ENCODE measurements at places on chromosomes 1 and 21.

DNA sequence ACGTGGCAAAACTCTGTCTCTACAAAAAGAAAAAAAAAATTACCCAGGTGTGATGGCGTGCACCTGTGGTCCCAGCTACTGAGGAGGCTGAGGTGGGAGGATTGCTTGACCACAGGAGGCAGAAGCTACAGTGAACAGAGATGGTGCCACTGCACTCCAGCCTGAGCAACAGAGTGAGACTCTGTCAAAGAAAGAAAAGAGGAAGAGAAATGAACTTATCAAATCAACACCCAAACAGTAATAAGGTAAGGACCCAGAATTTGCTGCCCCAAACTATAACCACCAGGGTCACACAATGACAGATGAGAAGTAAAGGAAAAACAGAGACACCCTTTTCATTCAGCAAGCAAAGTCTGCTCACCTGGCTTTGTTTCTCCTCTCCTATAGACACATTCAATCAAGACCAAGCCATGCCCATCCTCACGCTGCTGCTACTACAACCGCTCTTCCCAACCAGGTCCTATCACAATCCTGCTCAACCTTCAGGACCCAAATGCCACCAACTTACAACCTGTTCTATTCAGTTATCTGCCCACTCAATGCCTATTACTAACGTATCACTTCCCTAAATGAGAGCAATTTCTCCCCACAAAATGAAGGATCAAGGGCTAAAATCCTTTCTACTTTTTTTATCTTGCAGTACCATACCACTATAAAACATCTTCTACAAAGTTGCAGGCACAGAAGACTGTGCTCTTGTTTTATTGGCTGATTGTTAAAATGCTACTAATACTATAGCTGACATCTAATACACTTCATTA, 183.5 kb downstream of the RERE start:
- no peak for DNase-seq

DNA sequence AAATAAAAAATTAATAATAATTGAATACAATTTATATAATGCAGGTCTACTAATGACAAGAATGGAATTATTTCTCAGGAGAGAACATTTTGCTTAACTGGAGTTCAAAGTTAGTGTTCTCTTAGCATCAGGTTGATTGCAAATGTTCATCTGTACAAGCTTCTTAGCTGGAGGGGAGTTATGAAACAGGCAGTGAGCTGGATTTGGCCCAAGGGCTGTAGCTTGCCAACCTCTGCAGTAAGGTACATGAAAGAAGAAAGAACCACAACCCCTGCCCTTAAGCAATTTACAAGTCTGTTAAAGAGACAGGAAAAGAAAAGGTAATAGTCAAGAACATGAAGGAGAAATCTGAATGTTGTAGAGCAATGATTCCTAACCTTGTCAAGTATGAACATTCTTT, 17.0 kb downstream of the LPGAT1 start:
- peak; percentile 83 for DNase-seq

- no peak for DNase-seq
Measured at GRCh38 chr1:174080819-174081218, 58.7 kb upstream of the RC3H1 start.

- DNase-seq = no peak
Measured at GRCh38 chr1:78007677-78008341, 3.1 kb downstream of the DNAJB4 start.

GRCh38 chr1:210244746-210245367, 12.3 kb downstream of the SERTAD4 start:
- no peak for DNase-seq

- DNase-seq = no peak
Measured at GRCh38 chr1:168693872-168694238, 35.2 kb downstream of the DPT start.

DNA sequence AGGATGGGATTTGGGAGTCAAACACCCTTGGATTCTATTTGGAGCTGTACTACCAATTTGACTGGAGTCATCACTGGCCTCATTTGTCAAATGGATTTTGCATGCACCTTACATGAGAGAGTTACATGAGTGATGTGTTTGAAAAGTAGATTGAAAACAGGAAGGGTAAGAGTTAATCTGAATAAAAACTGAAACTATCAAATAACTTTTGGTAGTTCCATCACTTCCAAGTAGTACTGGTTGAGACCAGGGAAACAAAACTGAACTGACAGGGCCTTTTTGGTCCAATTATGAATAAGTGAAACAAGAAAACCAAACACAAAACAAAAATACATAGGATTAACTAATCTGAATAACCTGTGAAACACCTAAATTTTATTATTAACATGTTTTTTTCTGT, 30.2 kb downstream of the NUCKS1 start:
- no peak for DNase-seq

DNA sequence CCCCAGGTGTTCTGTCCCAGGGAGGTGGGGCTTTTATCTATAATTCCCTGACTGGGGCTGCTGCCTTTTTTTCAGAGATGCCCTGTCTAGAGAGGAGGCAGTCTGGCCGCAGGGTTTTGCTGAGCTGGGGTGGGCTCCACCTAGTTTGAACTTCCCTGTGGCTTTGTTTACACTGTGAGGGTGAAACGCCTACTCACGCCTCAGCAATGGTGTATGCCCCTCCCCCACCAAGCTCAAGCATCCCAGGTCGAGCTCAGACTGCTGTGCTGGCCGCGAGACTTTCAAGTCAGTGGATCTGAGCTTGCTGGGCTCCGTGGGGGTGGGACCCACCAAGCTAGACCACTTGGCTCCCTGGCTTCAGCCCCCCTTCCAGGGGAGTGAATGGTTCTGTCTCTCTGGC, 124.3 kb downstream of the CENPF start:
- DNase-seq = no peak

DNA sequence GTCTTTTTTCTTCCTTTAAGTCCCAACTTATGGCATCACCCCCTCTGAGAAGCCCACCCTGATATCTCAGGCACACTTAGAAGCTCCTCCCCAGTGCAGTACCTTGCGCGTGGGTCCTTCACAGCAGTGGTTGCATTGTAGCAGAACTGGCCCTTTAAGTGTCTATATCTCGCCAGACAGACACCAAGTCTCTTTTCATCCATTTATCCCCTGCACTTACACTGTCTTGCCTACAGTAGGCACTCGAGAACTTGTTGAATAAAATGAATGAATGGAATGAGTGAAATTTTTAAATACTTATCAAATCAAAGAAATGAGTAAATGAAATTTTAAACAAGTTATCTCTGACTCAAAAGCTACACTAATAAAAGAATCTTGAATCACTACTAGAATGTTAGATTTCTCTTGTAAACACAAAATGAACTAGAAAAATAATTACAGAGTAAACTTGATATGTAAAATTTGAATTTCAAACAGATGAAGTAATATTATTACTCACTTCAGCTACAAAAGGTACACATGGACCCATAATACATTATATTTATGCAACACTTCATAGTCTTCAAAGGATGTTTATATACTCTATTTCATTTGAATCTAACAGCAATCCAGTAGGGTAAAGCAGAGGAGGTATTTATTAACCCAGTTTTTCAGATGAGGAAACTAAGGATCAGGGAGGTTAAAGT, 54.7 kb upstream of the MAN1A2 start:
- DNase-seq = no peak

GRCh38 chr1:175841738-175842187, 98.4 kb upstream of the TNR start:
- no peak for DNase-seq

DNA sequence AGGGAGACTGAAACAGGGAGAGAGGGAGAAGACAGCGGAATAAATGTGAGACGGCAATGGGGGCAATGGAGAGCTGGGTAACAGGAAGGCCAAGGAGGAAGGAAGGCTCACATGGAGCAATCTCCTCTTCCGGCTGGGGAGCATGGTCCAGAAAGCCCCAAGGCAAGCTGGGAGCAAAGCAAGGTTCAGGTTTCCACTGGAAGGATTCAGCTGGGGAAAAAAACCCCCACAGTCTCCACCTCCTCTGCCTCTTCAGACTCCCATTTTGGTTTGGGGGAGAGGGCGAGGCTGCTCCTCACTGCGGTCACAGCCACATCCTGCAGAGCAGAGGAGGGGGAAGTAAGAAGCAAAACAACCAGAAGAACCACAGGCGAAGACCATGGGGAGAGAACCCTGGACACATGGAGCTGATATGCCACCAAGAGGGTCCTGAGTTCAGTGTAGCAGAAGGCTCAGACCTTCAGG, 650 bp downstream of the TNFAIP8L2 start:
- DNase-seq = no peak

GRCh38 chr1:32893198-32894018, 7.1 kb downstream of the HPCA start:
- no peak for DNase-seq

DNA sequence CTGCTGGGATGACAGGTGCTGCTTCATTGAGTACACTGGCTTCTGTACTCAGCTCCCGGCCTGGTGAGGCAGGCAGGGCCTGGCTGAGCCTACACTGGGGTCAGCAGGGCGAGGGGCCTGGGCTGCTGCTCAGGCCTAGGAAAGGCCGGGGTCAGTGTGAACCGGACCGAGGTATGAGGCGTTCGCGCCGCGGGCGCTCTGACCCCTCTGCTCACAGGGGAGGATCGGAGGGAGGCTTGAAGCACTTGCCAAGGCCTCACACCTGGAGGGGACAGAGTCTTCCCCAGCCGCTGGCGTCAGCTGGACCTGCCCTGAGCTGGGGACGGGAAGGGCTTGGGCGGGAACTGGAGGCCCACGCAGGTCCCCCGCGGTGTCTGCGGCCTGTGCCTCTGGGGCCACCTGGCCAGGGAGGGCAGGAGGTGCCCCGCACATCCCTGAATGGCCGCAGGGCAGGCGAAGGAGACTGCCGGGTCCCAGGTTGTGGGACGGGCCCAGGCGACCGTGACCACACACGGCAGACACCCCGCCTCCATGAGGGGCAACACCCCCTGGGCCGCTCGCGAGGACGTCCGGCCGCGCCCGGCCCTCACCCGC, 466 bp downstream of the PEX10 start:
- no peak for DNase-seq

DNA sequence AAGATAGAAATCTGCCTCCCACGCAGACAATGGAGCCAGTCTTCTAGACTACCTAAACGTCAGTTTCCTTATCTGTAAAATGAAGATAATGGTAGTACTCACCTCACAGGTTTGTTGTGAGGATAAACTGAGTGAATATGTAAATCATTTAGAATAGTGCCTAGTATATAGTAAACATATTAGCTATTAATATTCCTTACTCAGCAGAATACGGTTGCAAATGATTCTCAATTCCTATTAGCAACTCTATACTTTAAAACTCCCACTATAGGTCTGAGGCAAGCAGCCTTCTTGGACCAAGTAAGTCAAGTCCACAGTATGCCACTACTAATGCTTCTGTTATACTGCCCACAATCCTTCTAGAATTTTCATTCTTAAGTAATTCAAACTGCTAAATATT, 5.4 kb downstream of the GTF2B start:
- no peak for DNase-seq

- DNase-seq = no peak
Measured at GRCh38 chr1:188359315-188359714, 1530.6 kb downstream of the PLA2G4A start.

GRCh38 chr1:151164732-151165280, 896 bp downstream of the LYSMD1 start:
- DNase-seq = no peak

DNA sequence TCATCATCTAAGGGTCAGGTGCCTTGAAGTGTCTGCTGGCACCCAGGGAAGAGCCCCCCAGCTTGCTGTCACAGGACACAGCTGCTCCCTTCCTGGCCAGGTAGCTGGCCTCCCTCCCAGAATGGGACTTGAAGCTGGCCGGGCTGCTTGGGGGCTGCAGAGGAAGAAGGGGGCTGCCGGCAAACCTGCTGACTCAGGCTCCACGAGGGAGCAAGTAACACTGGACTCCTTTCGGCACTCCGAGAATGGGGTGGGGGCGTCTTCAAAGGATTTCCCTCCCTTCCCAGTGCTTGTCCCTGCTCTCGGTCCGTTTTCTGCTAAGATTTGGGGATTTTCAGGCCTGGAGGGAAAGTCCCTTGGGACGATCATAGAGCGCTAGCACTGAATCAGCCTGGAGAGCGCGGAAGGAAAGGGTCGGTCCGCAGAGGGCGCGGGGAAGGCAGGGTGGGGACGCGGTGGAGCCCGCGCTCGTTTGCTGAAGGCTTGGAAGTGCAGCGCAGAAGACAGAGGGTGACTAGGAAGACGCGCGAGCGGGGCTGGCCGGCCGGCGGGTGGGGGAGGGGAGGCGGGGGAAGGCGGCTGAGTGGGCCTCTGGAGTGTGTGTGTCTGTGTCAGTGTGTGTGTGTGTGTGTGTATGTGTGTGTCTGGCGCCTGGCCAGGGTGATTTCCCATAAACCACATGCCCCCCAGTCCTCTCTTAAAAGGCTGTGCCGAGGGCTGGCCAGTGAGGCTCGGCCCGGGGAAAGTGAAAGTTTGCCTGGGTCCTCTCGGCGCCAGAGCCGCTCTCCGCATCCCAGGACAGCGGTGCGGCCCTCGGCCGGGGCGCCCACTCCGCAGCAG, at the start of gene CSF1:
TSS of gene CSF1 (plus strand) at position 727 of the 840 bp plus-strand sequence. CDS start 175 bp downstream, outside the sequence.
- peak; percentile 71 for DNase-seq

- DNase-seq = no peak
Measured at GRCh38 chr1:9388335-9389180, 95.9 kb downstream of the SPSB1 start.

DNA sequence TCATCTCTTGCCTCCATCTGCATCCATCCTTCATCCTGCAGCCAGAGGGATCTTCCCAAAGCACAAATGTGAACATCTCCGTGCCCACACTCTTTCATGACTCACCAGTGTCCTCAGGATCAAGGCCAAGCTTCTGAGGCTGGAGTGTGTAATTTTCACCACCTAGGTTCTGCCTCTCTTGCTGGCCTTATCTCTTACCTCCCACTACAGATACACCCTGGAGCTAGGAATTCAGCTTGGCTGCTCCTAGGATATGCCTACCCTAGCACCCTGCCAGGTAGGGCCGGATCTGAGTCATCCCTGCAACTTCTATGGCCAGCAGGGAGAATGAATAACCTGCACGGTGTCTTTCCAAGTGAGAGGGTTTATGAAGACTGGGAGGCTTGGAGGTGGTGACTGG, 208.7 kb upstream of the CSF3R start:
- no peak for DNase-seq

DNA sequence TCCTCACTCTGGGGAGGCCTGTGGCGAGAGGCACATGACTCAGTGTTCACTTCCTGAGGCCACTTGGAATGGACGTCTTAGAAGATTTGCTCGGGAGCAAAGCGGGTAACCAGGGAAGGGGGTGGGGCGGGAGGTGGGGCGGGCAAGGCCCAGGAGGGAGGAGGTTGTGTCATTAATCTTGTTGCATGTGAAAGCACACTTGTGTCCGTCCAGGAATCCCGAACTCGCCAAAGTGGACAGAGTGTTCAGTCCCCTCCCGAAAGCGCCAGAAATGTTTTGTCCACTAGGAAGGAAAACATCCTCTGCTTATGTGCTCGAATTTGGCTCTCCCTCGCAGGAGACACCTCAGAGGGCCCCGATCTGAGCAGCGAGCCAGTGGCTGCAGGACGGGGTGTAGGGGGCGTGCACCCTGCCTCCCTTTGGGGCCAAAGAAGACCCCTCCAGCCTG, 84.2 kb downstream of the SPSB1 start:
- no peak for DNase-seq

DNA sequence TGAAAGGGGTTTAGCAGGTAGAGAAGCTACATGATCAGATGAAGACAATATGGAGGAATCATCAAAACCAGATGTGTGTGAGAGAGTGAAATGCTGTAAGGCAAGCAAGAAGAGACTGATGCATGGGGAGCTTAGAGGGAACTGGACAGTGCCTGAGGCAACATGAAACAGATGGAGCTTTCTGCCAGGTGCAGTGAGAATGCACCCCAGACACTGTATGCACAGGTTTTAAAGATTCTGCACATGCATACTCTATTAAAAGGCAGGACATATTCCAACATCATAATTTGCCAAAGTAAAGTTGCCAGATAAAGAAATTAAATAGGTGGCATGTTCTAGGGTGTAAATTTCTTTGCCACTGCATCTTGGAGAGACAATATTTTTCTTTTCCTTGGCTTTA, 200.1 kb downstream of the AMY1C start:
- no peak for DNase-seq

Data from astrocyte of the cerebellum (primary cell).